ENCODE measurements at places on chromosomes 3 and 15. TPM values are rescaled to one million over a fixed set of nuclear protein-coding genes. Genes with fewer than 3 reads are reported as not detected.
A peak's percentile ranks its signal among the peaks of the same experiment; 100 is the strongest.

GRCh38 chr3:197242784-197243432, 55.5 kb downstream of the DLG1 start:
- no peaks in the 10 kb centered on the region for H3K36me3 ChIP-seq
- no peak overlapping the region for H3K27ac ChIP-seq
- H3K4me1 ChIP-seq: peaks cover 5% of the 10 kb centered on the region
- no peak for DNase-seq
- H3K4me3 ChIP-seq: no peak overlapping the region

Gene CADPS
- not detected for total RNA-seq

- H3K27me3 ChIP-seq: no peaks in the 10 kb centered on the region
- H3K36me3 ChIP-seq: peaks cover 20% of the 10 kb centered on the region
- DNase-seq: no peak
- H3K4me1 ChIP-seq: no peaks in the 10 kb centered on the region
Measured at GRCh38 chr3:183924956-183925355, 40.3 kb upstream of the PARL start.

Gene CCDC54
- not detected for total RNA-seq

- H3K36me3 ChIP-seq: no peaks in the 10 kb centered on the region
- no peak for DNase-seq
- H3K4me1 ChIP-seq: no peaks in the 10 kb centered on the region
- H3K27me3 ChIP-seq: no peaks in the 10 kb centered on the region
- H3K4me3 ChIP-seq: no peak overlapping the region
Measured at GRCh38 chr3:135100366-135100765, 305.3 kb downstream of the EPHB1 start.

Gene ARGFX
- not detected for total RNA-seq

DNA sequence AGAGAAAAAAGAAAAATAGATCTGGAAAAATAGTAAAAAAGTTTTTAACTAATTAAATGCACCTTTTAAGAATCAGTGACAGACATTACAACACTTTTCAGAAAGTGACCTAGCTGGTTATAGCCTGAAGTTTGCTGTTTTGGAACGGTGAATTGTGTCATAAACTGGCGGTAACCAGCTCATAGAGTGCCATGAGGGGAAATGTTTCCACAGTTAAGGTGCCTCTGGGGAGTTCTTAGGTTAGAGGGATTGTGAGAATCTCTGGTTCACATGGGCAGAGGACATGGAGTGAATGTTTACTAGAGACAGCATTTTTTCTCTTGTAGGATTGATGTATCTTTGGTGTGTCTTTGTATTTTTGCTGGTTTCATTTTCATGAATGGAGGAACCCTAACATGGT, 2.8 kb downstream of the TBC1D23 start:
- no peaks in the 10 kb centered on the region for H3K36me3 ChIP-seq
- H3K4me3 ChIP-seq: no peak overlapping the region
- no peak for DNase-seq
- H3K27me3 ChIP-seq: no peaks in the 10 kb centered on the region

Gene GOLGA8M
- 3.1 TPM for total RNA-seq

DNA sequence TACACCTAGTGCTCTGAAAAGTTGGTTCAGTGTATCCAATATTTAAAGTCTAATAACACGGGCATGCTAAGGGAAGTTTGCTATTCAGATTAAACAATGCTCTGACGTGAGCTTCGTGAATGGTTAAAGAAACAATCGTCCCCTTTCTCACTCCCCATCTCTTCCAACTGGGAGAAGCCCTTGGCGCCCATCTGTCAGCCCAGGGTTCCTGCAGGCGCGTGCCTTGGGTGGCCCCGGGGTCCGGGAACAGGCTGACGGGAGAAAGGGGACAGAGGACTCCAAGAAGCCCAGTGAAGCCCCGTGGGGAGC, 413 bp downstream of the SEC22C start:
- no peak for DNase-seq
- H3K27me3 ChIP-seq: no peaks in the 10 kb centered on the region
- peak overlapping the region; percentile 96 for H3K27ac ChIP-seq
- H3K4me3 ChIP-seq: peak overlapping the region; percentile 78

Gene CD96
- total RNA-seq: 215 TPM

Gene HACD3
- 23.1 TPM for total RNA-seq

DNA sequence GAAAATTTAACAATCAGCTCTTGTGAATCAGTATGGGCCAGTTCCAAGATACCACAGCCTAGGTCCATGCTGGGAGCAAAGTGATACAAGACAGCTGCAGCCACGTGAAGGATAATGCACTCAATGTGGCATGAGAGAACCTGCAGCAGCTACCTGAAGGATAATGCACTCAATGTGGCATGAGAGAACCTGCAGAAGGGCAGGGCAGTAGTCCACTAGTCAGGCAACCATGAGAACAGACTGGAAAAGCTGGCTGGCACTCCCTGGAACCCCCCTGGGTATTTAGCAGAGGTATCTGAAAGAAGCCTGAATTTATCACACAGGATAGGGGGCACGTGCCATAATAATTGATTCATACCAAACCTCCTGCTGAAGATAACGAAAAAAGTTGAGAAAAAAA, 237.6 kb downstream of the ATP8B4 start:
- H3K36me3 ChIP-seq: no peaks in the 10 kb centered on the region
- no peak overlapping the region for H3K27ac ChIP-seq
- no peaks in the 10 kb centered on the region for H3K4me1 ChIP-seq
- DNase-seq: no peak
- no peak overlapping the region for H3K4me3 ChIP-seq

DNA sequence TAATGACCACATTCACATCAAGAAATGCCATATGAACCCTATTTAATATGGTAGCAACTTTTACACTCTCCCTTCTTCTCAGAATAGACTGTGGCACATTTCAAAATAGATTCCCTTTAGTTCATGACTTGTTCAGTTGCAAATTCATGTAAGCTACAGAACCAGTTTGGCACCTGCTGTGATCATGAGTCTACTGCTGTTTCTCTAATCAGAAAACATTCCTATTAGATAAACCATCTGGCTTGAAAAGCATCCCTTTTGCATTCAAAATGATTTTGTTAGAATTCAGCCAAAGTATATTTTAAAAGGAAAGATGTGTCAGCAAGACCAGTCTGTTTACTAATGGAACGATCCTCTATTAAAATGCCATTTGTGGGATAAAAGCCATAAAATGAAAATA, 304.4 kb downstream of the BCHE start:
- DNase-seq: no peak
- H3K4me1 ChIP-seq: no peaks in the 10 kb centered on the region
- no peaks in the 10 kb centered on the region for H3K27me3 ChIP-seq
- no peaks in the 10 kb centered on the region for H3K36me3 ChIP-seq
- H3K27ac ChIP-seq: no peak overlapping the region

Data from CD4-positive, alpha-beta memory T cell (primary cell).